Fibroblast of lung (primary cell): ENCODE measurements at places on chromosomes 1 and 21. TPM values are rescaled to one million over a fixed set of nuclear protein-coding genes. Genes with fewer than 3 reads are reported as not detected.
A peak's percentile ranks its signal among the peaks of the same experiment; 100 is the strongest.

ANKRD35 gene
- 2.3 and 4.5 TPM in 2 replicates for total RNA-seq

- DNase-seq: no peak
These were observed 262.8 kb upstream of the VAMP3 start for GRCh38 chr1:7508052-7508933.

DNA sequence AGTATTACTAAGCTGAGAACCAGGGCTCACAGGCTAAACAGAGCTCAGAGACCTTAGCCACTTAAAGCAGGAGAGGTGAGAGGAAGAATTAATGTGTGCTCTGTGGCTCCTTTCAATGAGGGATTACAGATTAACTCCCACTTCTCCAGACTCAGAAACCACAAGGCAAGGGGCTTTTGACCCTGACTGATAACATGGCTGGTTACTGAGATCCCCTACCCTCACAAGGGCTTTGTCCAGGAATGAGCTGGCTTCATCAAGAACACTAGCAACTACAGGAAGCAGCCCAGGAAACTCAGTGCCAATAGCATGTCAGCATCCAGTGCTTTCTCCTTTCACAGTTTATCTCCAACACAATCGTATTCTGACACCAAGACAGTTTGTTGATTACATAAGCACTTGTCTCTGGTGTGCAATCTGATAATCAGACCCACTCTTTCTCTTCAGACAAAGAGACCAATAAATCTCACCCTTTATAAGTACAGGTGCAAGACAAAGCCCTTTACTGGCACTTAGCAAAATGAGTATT lies 38.8 kb downstream of the ERI3 start:
- DNase-seq: peak; percentile 33

- DNase-seq: peak; percentile 12
These were observed 2.0 kb downstream of the RCC1 start for GRCh38 chr1:28507646-28508434.

DNA sequence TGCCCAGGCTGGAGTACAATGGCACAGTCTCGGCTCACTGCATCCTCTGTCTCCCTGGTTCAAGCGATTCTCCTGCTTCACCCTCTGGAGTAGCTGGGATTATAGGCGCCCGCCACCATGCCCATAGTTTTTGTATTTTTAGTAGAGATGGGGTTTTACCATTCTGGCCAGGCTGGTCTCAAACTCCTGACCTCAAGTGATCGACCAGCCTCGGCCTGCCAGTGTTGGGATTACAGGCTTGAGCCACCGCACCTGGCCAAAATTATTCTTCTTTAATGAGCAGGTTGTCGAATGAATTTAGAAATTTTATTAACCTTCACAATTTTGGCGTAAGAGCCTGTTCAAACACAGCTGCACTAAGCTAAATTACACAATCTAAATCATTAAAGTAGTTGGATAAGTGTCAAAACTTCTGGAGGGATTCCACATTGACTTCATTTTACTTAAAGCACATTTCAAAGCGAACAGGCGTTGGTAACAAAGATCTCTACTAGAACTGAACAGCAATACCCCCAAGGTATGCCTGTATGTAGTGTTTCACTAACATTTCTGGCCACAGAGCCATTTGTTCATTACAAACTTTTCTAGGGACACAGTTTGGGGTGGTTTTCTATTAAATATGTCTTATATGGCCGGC lies 5.2 kb upstream of the CTH start:
- no peak for DNase-seq

TIE1 gene
- total RNA-seq: 0.26 TPM in 1 of 2 replicates, not detected in the other

PRR9 gene
- total RNA-seq: not detected in 2 replicates

DNA sequence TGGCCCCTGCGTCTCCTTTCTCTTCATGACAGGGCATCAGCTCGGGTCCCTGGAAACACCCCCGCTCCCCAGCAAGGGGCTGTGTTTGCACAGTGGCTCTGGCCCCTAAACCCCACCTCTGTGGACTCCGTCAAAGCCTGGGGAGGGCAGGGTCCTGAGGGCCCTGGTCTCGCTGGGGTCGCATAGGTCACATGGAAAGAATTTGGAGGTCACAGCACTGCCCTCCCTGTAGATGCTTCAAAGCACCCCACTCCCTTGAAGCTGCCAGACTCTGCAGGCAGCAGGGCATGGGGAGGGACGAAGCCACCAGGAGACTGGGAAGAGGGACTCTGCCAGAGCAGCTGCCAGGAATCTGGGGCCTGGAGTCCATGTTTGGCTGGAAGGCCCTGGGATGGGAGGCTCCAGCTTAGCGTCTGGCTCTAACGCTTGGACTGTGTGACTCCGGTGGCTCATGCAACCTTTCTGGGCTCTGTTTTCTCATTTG lies 36.6 kb upstream of the ECE1 start:
- DNase-seq: no peak

GUCA2B gene
- total RNA-seq: not detected in 2 replicates

DNA sequence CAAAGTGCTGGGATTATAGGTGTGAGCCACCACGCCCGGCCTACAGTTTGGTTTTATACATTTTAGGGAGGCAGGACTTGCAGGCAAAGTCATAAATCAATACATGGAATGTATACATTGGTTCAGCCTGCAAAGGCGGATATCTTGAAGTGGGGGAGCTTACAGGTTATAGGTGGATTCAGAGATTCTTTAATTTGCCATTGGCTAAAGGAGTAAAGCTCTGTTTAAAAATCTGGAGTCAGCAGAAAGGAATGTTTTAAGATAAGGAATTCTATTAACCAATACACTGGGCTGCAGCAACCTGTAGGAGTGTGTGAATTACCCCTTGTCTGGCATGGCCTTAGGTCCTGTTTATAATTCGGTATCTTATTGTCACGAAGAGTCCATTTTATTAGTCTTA lies 57.6 kb downstream of the OPTC start:
- DNase-seq: no peak

GRIK1 gene
- not detected in 2 replicates for total RNA-seq

- DNase-seq: no peak
These were observed 1.8 kb downstream of the ZNF683 start for GRCh38 chr1:26370591-26371382.

- peak; percentile 58 for DNase-seq
These were observed 148.9 kb downstream of the PBX1 start for GRCh38 chr1:164707868-164708331.

DNA sequence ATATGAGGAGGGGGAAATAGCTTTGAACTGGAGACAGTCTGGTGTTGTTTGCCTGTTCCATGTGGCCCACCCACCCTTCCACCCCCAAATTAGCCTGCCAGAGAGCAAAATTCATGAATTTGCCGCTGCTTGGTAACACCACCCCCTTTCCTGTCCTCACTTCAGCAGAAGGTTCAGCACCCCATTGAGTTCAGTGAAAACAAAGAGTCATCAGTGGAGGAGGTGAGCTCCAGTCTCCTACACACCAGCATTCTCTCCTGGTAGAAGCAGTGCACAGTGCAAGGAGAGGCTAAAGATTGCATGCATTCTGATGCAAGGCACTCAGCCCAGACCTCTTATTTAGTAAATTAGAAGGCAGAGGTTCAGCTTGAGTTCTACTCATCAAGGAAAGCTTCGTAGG lies 99.7 kb upstream of the DYNLT5 start:
- DNase-seq: peak; percentile 33
